Peyer's patch (tissue), 4 donors: ENCODE measurements at places on chromosomes 3 and 15. TPM values are rescaled to one million over a fixed set of nuclear protein-coding genes. Genes with fewer than 3 reads are reported as not detected.
A peak's percentile ranks its signal among the peaks of the same experiment; 100 is the strongest.

DNA sequence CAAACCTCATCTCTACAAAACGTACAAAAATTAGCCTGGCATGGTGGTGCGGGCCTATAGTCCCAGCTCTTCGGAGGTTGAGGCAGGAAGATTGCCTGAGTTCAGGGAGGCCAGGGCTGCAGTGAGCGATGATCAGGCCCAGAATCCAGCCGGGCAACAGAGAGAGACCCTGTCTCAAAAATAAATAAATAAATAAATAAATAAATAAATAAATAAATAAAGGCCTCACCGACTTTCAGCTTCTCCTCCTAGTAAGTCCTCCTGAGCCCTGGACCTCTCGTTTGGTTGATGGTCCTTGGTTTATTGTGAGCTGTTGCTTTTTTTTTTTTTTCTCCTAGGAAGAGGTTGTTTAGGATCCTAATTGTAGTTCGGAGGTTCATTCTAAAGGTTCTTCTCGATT, 25.1 kb downstream of the WDR73 start:
- DNase-seq: no peak

- no peak for DNase-seq
Observed at GRCh38 chr3:98826126-98826525, 63.0 kb downstream of the ST3GAL6 start.

GRCh38 chr15:64017082-64017588, 29.1 kb downstream of the DAPK2 start:
- no peak for DNase-seq

XCR1 gene
- not detected for total RNA-seq

DNA sequence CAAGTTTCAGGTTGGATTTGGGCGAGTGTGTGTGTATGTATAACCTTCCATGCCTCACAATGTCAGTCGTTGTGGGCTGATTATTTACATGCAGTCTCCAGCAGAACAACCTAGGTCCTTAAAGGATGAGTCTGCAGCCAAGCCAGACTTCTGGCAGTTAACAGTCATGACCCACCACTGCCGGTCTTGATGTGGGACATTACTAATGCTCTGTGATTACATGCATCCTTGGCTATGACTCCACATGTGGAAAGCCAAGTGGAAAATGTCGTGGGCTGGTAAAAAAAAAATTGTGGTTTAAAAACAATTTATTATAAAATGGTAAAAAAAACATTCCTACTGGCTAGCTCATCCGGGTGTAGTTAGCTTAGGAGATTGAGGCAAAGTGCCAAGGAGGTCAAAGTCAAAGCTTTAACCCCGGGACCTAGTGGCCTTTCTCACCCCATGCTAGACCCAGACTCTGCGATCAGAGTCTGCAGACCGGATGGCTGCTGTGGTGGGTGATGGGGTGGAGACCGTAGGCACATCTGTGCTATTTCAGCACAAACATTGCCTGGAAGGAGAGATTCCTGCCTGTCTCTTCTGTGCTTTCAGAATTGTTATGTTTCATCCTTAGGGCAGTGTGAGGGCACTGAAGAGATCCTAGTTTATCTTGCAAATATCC, 6.8 kb downstream of the RARRES1 start:
- no peak for DNase-seq

- peak; percentile 21 for DNase-seq
Observed at GRCh38 chr15:70195587-70196305, 98.0 kb upstream of the TLE3 start.

GRCh38 chr15:38588672-38589071, 24.1 kb upstream of the RASGRP1 start:
- DNase-seq: no peak

DNA sequence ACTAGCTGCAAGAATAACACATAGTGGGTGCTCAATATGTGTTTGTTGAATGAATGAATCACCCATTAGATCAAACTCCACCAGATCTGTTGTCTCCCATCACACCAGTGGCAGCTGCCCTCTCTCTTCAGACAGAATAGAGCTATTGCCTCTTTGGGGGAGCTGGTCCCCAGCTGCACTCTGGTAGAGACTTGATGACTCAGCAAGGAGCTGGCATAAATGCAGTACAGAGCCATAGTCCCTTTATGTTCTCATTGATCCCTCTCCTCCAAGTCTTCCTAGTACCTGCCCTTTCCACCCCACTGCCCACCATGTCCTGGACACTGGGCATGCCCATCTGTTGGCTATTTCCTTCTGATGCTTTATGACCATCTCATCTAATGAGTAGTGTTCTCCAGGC, 361.9 kb downstream of the LRTM1 start:
- DNase-seq: no peak

- DNase-seq: no peak
Observed at GRCh38 chr3:52779837-52780585, 2.6 kb downstream of the ITIH1 start.

BHLHE40 gene
- 37.0 TPM for total RNA-seq

RAD51 gene
- total RNA-seq: 7.4 TPM

DNA sequence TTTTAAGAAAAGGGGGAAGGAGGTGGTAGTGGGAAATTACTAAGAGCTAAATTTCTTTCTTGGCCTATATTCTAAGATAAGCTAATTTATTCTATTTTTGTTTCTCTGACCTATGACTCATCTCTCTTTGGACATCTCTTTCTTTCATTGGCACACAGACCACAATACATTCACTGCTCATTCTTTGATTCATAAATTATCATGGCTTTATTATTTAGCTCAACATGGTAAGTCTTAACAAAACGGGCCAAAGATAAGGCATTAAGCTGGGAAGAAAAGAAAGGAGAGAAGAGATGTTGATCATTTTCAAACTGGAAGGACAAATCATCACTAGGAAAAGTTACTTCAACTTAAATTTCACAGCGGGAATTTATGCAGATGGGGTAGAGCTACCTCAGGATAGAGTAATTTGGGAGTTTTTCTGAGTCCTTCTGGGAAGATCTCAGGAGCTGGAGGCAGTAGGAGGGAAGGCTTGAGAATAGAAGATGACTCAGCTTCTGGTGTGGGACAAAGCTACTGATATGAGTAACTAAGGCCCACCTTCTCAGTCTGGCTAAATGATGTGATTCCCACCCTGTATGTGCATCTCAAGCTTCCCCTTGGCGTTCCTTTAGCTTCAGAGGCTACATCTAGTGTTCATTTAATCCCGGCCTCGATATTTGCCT, 7.5 kb upstream of the ALCAM start:
- no peak for DNase-seq

DNA sequence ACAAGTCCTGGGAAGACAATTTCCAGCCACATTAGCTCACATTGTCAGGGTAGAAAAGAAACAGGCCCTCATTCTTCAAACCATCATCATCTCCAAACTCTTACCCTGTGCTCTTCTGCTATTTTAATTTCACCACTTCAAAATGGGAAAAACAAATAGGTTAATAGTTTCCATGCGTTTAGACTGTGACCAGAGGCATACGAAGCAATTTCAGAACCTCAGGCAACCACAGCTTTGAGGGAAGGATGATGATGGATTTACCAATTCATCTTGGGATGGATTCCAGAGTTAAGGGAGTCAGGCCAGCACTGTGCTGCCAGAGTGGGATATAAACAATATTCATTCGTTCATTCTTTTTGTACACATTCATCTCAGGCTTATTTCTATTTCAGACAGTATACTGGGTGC, 307.8 kb upstream of the TPRG1 start:
- DNase-seq: no peak

DNA sequence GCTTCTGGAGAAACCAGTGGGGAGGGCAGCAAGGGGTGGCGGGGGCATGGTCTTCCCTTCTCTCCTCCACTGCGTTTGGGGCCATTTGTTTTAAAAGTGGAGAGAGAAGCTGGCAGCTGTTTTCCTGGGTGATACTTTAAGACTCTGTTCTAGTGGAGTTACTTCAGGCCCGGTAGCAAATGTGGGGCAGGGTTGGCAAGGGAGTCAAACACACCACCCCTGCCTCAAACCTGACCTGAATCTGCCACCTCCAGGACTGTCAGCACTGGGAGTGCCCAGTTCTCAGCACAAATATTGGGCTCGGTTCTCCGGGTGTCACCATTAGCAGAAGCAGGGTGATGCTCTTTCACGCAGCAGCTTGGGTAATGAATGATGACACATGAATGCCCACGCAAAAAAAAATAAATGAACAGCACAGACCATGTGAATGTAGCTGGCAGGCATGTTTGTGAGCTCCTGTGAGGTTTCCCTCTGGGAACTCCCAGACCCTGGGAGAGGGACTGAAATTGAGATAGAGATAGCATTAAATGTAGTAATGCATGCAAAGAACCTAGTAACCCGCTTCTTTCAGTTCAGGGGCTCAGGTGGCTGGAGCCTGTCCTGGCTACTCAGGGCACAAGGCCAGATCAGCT, 424.0 kb downstream of the MCTP2 start:
- DNase-seq: no peak

DNA sequence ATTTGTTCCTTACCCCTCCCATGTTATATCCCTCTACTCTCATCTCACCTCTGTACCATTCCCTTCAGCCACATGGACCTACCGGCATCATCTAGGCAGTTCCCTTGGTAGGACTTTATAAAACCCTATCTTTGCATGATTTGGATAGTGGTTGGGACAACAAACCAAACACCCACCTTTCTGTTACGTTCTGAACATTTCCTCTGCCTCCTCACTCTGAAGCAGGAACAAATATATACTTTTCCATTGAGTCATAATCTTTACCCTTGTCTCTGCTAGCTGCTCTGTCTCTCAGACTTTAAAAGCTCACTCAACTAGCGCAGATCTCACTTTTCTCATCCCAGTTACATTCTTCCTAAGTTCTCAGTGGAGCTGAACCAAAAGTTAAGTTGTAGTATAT, 17.8 kb downstream of the UBXN7 start:
- no peak for DNase-seq

DNA sequence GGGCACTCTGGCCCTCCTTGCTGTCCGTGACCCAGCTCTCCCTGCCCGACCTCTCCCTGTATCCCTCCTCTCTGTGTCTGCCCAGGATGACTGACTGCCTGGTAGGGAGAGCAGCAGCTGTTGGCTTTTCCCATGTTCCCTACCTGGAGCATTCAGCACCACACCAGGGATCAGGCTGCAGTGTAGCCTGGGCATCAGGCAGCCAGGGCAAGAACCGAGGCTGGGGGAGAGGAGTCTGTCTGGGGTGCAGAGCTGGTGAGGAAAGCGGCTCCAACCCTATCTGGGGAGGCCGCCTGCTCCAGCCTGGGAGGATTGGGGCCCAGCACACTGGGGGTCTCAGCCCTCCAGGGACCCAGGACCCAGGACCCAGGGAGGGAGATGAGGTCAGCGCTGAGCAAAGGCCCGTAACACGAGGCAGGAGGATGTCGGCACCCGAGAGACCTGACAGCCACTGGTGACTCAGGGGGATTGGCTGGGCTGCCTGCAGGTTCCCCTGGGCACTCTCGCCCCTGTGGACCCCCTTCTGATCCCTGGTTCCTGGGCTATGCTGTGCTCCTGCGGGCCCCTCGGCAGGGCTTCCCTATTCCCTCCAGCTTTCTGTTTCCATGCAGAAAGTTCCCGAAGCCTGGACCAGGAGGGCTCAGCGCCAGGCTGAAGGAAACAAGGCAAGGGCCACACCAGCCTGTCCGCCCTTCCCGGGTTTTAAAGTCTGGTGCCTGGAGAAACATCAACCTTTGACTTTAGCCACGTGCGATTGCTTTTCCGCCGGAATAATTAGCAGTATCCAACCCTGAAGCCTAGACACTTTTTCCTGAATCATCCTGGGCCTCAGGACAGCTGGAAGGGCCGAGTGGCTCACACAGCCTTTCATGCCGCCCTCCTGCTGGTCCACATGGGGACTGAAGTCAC, 128.2 kb upstream of the MEF2A start:
- peak; percentile 30 for DNase-seq

ITIH3 gene
- 3.6 TPM for total RNA-seq

GRCh38 chr3:96813134-96813819, 1.1 kb upstream of the EPHA6 start:
- DNase-seq: peak; percentile 51

MTFMT gene
- total RNA-seq: 36.5 TPM

CCR8 gene
- not detected for total RNA-seq

GRCh38 chr3:167783781-167784180, 48.3 kb downstream of the SERPINI1 start:
- DNase-seq: no peak

- no peak for DNase-seq
Observed at GRCh38 chr3:172448661-172449465, 607 bp upstream of the GHSR start.
